ENCODE measurements at places on chromosomes 11 and 22.

GRCh38 chr11:45079075-45079444 lies 67.4 kb upstream of the PRDM11 start:
- DNase-seq, result no peak

DNA sequence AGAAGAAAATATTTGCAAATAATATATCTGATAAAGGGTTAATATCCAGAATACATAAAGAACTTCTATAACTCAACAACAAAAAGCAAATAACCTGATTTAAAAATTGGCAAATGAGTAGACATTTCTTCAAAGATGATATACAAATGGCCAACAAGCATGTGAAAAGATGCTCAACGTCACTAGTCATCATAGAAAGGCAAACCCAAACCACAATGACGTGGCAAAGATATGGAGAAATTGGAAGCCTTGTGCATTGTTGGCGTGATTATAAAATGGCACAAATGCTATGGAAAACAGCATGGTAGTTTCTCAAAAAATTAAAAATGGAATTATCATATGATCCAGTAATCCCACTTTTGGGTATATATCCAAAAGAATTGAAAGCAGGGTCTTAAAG lies 466.3 kb downstream of the TBC1D22A start:
- no peak for DNase-seq

GRCh38 chr11:16155448-16155847 lies 200.9 kb downstream of the SOX6 start:
- peak; percentile 4 for DNase-seq

GRCh38 chr11:94090401-94090800 lies 38.2 kb upstream of the PANX1 start:
- DNase-seq, result no peak

- DNase-seq, result no peak
Observed at GRCh38 chr11:6622261-6623171, 3.3 kb upstream of the TPP1 start.

- peak; percentile 40 for DNase-seq
Observed at GRCh38 chr11:94731880-94732601, 36.1 kb upstream of the AMOTL1 start.

- no peak for DNase-seq
Observed at GRCh38 chr11:103942646-103943045, 93.8 kb upstream of the DDI1 start.

GRCh38 chr11:131441051-131441810 lies 70.8 kb downstream of the NTM start:
- DNase-seq, result no peak

DNA sequence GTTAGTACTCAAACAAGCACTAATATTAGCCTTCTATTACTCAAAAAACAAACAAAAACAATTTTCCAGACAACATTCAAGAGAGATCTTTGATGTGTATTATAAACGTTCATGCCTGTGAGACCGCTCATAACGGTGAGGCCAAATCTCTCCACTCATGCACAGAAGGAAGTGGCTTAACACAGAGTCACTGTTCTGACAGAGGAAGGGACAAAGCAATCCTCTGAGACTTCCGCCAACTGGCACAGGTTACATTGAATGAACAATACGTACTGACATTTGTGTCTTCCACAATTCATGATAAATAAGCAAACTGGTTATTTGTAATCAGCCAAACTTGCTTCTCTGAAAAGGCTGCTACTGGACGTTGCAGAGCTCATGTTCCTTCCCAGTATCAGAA lies 30.5 kb downstream of the CHKA start:
- DNase-seq, result no peak

- no peak for DNase-seq
Observed at GRCh38 chr11:16292167-16292859, 64.0 kb downstream of the SOX6 start.

DNA sequence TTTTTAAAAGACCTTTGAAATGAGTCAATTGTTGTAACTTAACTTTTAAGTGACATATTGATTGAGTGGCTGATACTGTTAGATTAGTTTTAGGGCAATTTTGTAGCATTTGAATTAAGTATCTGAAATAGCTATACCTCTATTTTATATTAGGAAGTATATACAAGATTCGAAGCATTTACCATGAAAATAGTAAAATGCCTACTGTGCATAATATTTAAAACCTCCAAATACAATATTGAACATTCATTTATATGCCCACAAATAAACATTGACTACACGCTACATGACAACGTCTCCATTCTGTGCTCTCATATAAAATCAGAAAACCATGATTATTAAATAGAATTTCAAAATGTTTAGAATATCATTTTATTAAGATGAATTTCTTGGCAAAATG lies 14.5 kb downstream of the SOX6 start:
- DNase-seq, result no peak

DNA sequence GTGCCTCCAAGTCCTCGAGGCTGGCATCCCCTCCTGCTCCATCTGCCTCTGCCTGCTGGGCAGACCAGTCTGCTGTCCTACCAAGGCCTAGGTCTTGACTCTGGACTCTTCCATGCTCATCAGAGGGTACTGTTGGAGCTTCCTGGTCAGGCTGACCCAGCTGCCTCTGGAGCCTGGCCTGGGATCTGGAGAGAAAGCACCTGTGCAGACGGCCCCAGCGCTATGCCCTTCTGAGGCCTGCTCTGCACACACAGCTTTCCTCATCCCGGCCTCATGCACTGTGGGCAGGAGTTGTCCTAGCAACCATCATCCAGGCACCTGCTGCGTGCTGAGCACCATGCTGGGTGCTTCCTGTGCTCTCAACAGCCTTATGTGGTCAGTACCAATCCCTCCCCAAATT lies 70.8 kb downstream of the CDKN1C start:
- no peak for DNase-seq

- no peak for DNase-seq
Observed at GRCh38 chr11:113568566-113568965, 93.4 kb upstream of the DRD2 start.

DNA sequence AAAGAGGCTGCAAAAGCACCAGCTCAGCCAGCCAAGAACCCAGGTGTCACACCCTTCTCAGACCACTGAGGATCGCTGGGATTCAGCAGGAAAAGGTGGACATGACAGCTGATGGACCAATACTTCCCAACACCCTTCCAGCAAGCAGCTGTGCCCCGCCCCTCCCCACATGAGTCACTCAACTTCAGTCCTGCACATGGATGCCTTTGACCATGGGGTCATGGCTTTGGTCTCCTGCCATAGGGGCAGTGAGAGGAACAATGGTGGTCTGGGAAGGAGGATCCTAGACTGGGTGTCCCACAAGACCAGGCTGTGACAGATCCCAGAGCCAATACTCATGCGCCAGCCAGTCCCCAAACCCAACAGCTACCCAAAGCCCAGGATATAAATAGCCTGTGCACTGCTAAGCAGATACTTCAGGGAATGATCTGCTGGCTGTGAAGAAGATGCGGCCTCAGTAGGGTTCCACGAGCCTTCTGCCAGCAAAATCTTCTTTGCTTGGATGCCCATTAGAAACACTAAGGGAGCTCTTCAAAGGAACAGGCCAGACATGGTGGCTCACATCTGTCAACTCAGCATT lies 5.5 kb upstream of the RGL4 start:
- DNase-seq, result peak; percentile 21

DNA sequence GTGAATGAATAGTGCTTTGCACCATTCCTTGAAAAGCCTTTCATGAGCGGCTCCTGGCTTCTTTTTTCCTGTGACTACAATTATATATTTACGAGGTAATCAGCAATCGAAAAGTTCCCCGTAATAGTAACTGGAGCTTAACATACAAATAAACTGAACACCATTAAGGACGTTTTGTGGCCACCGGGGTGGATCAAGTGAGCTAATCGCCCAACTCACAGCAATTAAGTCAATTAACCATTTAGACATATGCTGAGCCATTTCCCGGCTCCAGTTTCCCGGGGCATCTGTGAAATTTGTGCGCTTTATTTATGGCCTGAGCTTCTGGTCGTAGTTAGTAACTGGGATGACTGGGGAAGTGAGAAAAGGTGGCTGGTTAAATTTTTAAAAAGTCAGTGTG lies 465.2 kb downstream of the MIAT start:
- DNase-seq, result no peak

DNA sequence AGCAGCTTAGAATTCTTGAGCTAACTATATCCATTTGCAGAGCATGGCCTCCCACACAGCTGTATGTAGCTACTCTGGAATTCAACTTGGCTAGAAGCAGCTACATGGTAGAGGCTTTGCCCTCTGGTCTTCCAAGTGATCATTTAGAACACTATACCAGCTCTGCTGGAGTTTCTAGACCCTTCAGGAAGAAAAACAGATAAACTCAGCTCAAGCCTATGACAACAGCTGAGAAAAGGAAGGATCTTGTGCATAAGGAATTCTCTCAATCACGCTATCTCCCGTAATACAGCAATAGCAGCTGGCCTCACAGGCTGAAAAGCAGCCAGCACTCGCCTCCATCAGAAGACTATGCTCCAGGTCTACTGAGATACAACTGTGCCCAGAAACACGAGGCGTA lies 50.6 kb upstream of the APOA1 start:
- DNase-seq, result no peak

GRCh38 chr22:35312198-35313059 lies 12.7 kb downstream of the TOM1 start:
- DNase-seq, result peak; percentile 91

GRCh38 chr22:38346506-38346905 lies 29.3 kb upstream of the CSNK1E start:
- no peak for DNase-seq

DNA sequence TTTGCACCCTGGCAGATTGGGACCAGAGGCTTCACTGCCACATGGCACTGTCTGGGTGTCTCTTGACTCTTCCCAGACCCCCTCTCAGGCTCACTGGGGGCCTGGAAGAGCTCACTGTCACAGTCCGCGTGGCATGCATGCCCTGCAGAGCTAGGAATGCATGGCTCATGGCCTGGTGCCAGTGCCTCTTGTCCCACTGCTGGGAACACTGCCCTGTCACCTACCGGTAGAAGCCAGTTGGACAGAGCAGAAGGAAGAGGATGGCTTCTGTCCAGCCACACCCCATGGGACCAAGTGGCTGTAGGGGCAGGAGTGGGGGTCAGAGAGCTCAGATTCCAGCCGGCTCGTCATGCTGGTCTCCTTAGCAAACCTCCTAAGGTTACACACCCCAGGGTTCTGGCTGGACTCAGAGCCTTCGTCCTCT lies 29.7 kb downstream of the MB start:
- DNase-seq, result peak; percentile 87

GRCh38 chr11:13338019-13338426 lies 60.4 kb downstream of the BMAL1 start:
- no peak for DNase-seq

DNA sequence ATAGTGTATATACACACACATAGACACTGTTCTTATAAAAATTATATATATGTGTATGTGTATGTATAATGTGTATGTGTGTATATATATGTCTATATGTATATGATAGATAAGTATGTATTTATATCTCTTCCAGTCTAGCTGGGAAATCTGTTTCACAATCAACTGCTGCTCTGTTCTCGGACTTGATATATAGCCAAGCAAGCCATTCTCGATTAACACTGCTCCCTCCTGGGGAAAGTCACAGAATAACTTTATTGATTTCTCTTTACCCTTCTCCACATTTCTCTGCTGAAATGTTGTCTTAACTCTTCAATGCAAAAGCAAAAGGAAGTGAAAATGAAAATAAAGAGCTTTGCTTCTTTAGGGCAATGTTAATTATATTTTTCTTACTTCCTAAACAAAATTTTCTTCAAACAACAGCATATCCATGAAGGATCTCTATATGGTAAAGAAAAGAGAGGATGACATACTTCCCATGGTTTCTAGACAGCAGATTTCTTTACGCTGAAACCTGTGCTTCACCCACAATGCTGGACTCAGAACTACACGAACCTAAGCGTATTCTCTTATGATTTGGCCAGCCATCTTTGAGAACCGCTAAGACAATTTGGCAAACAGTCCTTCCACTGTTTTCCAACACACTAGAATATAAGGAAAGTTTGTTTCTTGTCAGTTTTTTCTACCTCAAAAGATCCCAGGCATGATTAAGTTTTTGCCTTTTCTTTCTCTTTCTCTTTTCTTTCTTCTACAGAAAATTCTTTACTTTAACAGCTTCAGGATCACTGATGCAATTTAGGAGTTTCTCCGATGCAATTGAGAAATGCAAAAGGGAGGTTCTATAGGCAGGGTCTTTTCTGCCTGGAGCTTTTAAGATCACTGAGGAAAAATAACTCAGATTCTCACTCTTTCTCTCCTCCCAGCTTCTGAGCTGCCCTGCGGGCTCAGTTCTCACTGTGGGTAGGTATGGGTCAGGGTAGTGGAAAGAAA lies 1.9 kb downstream of the BLID start:
- DNase-seq, result no peak

- peak; percentile 93 for DNase-seq
Observed at GRCh38 chr22:36386351-36386899, 1.3 kb downstream of the MYH9 start.

GRCh38 chr11:131851964-131852755 lies 481.7 kb downstream of the NTM start:
- DNase-seq, result no peak

DNA sequence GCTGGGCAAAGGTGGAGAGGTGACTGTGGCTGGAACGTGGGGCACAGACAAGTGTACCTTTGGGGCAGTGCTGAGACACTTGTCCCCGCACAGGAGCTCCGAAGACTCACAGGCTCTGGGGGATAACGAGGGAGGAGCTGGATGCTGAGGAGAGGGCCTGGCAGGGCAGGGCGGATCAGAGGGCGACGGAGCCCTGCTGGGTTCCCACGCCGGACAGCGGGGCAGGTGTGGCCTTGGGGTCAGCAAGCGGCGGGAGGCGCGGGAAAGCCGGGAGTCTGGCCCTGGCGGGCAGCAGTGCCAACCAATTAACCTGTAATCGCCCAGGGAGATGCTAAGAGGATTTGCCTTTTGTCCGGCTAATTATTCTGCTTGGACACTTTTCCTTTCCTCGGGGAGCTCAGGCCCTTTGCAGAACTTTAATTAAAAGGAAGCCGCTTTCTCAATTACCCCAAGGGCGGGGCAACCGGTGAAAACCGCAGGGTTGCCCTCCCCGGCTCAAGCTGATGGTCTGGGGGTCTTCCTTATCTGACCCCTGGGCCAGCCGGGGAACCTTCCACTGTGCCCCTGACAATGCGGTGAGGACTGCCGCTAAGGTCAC lies 71.5 kb downstream of the WNT7B start:
- DNase-seq, result no peak

DNA sequence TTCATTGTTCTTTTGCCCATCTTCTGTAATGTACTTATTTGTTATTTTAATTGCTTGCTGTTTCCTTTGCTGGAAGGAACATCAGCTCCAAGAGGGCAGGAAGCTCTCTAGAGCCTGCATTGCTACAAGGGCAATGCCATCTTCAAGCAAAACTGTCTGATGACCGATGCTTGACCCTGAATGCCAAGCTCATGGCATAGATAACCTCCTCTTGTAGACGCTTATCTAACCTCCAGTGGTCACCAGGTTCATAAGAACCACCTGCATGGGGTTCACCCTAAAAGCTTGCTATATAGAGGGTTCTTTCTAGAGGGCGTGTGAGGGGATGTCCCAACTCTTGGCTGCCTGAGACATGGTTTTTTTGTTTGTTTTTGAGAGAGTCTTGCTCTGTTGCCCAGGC lies 16.5 kb downstream of the FADS3 start:
- DNase-seq, result no peak

DNA sequence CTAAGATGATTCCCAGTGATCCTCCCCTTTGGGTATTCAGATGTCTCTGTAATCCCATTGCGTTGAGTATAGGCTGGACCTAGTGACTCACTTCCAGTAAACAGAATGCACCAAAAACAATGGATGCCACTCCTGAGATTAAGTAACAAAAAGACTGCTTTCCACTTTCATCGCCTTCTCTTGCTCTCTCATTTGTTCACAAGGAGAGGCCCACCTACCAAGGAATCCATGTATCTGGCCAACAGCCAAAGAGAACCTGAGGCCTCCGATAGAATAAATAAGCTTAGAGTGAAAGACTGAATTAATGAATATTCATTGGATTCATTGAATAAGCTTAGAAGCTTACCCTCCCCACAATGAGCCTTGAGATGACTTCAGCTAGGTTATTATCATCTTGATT lies 454.6 kb downstream of the KCNA4 start:
- DNase-seq, result no peak
